Stimulated activated CD8-positive, alpha-beta memory T cell treated with anti-CD3 and anti-CD28 coated beads, Interleukin-4, amount 100 ng/mL, for 1 hour (primary cell): ENCODE measurements at places on chromosomes 5 and 9.

GRCh38 chr5:146041180-146041789 is 64.1 kb downstream of the PLAC8L1 start:
- DNase-seq, result no peak

DNA sequence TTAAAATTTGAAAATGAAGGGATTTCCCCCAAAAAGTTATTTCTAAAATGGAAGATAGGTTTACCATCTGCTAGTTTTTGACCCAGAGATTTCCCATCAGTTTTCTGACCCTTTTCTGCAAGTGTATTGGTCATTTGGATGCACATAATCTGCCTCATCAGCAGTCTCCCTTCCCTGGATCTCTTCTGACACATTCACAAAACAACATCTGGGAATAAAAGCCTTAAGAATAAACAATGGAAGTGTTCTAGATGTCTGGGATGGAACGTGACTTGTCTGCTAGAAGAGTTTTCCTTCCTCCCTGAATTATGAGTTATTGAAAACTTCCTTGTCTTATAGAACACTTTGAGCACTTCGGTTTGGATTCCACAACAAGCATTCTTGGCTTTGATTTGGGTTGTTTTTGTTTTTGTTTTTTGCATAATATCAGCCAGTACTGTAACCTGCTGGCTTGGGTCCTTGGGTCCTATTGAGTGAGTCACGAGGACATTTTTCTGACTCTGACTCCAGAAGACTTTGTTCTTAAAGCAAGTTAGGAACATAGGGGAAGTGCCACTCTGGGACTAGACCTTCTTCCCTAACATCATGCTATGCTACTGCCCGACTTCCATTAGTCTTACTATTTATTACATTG is 18.2 kb upstream of the ESM1 start:
- no peak for DNase-seq

DNA sequence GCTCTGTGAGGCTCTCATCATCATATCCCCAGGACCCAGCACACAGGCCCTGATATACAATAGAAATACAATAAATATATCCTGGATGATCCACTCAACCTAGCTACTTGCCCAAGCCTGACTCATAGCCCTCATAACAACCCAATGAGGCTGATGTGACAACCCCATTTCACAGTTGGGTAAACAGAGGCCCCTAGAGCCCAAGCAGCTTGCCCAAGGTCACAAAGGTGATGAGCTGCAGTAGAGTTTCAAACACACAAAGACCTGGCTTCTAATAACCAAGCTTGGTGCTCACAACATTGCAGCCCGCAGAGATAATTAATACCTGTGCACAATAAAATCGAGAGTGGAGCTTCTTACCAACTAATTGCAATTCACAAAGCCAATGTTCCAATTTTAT is 3.2 kb upstream of the AKNA start:
- no peak for DNase-seq

- DNase-seq, result no peak
Observed at GRCh38 chr5:151156507-151157420, 815 bp downstream of the ANXA6 start.

DNA sequence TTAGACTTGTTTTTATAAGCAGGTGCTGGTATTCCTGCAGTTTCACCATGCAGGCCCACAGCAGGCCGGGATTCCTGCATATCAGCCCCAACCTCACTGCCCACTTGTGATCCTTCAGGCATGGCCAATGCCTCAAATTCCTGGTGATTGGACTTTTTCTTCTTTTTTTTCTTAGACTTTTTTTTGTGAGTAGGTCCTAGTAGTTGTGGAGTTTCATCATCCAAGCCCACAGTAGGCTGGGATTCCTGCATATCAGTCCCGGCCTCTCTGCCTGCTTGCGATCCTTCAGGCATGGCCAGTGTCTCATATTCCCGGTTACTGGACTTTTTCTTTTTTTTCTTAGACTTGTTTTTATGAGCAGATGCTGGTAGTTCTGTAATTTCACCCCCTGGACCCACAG is 4.8 kb downstream of the TTF1 start:
- no peak for DNase-seq

DNA sequence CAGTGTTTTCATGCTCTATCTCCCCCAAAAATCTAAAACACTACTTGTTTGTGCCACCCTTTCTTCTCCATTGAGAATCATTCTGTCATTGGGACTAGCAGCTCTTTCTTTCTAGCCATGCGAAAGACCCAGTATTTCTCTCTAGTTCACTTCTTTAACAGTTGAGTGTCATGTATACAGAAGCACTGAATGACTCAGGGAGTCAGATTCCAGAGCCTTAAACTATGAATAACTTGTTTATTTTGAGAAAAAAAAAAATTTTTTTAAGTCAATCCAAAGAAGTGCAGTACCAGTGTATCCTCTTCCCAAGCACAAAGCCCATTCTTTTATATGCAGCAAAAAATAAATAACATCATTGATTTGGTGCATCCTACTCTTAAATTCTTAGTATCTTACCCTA is 415.4 kb upstream of the GRAMD2B start:
- no peak for DNase-seq

DNA sequence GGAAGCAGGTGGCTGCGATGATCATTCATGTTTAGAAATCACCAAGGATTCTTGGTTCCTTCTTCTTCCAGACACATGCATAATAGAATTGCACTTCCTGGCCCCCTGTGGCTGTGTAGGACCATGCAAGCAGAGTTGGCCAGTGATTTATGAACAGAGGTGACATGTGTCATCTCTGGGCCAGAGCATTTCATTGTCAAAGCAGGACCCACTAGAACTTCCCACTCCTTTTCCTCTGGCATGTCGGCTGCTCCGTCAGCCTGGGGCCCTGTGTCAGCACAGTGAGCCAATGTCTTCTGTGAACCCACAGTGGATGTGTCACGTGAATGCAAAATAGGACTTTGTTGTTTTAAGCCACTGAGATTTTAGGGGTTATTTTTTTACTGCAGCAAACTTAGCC is 59.2 kb downstream of the HSD17B3 start:
- DNase-seq, result no peak

DNA sequence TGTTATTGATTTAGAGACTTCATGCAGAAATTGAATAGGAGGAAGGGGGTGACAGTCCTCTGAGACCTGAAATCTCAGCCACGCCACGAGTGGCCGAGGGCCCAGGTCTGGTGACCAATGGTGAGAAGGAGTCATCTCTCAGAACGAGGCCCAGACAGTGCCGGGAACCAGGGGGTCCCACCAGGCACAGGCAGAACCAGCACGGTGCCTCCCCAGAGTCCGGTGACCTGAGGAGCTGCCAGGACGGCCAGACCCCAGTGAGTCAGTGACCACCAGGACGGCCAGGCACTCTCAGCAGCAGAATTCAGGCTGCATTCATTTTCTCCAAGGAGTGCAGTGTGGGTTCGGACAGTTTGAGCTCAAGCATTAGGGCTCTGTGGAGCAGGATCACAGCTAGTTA is 43.8 kb upstream of the NKD2 start:
- no peak for DNase-seq

- no peak for DNase-seq
Observed at GRCh38 chr5:7396713-7397454, 946 bp downstream of the ADCY2 start.

GRCh38 chr5:80216753-80217596 is 38.9 kb downstream of the SERINC5 start:
- no peak for DNase-seq

GRCh38 chr5:54807421-54807820 is 178.0 kb downstream of the ESM1 start:
- no peak for DNase-seq

DNA sequence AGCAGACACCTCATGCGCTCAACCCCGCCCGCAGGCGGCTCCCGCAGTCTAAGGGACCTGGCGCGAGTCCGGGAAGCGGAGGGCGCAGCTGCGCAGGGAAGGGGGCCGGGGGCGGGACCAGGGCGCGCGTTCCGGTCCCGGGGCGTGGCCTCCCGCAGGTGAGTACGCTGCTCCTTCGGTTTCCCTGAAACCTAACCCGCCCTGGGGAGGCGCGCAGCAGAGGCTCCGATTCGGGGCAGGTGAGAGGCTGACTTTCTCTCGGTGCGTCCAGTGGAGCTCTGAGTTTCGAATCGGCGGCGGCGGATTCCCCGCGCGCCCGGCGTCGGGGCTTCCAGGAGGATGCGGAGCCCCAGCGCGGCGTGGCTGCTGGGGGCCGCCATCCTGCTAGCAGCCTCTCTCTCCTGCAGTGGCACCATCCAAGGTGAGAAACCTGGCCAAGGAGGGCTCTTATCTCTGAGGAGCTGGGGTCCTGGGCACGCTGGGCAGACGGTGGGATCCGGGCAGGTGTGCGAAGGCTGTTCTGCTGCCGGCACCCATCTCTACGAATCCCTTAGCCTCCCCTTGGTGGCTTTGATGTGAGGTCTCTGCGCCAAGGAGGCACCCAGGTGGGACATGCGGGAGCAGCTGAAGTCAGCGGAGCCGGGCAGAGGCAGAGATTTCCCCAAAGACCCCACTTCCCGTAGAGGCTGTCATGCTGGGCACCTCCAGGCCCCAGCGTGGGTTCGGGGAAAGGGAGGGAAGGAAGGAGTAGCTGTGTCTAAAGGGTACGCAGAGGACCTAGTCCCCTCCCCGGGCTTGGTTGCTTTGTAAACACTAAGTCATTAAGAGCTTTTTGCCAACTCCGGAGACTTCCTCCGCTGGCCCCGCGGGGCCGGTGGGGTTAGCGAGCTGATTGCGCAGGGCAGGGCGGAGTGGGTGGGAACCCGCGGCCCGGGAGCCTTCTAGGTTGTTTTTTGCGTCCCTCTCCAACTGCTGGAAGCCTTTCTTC is at the start of gene F2RL1:
TSS of gene F2RL1 (plus strand) at position 187 of the 988 bp plus-strand sequence. CDS start at position 340, 153 bp downstream.
- no peak for DNase-seq

DNA sequence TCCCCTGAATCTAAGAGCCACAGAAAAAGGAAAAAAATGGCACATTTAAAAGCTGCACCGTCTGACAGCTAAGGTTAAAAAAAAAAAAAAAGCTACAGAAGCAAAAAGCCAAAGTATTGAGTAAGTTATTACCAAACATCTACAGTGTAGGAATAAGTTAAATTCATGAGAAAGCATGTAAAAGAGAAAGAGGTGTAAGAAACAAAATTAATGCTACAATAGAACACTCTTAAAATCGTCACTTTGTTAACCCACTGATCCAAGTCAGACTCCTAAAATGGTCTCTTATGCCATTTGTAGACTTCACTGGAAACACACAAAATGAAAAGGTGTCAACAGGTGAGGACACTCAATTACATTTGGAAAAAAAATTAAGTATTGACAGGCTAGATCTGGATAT is 120.2 kb downstream of the SSBP2 start:
- DNase-seq, result no peak

DNA sequence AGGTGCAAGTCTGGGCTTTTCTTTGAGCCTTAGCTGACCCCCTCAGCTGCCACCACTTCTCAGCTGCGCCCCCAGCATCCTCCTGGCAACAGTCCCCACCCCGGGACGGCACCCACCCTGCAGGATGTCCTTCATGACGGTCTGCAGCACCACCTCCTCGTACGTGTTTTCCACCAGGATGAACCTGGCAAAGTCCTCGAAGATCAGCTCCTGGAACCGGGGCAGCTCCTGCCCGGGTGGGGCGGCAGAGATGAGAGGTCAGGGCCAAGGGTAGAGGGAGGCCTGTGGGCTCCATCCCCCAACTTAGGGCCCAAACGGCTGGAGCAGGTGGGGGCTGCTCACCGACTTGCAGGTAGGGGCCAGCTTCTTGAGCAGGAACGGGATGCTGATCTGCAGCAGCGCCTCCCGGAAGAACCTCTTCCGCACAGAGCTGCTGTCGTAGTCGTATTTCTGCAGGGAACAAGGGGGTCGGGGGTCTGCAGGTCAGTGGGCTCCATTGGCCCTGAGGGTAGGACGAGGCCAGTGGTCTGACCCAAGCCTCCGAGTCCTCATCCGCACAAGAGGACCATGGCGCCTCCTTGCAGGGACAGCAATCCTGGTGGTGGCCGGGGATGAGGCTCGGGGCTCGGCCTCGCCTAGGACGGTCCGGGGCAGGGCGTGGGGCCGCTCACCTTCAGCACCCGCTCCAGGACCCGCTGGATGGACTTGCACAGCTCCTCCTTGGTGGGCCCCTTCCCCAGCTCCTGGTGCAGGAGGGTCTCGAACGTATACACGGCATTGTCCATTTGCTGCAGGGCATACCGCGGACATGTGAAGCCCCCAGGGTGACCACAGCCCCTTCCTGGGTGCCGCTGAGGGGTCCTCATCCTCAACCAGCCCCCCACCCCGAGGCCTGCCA is 56.7 kb downstream of the LRSAM1 start:
- no peak for DNase-seq

DNA sequence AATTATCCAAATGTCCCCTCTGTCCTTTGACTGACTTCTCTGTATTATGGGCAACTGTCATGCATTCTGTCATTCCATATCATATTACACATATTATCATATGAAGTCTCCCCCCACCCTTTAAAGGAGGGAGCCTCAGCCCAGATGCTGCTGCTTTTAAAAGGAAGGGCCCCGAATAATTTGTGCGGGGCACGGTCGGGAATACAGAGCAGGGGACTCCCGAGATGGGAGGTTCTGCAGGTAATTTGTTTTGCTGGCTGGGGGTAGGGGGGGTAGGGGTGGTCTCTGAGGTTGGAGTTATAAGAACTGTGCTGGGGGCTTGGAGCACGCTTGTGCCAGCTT is 10.1 kb upstream of the LHX2 start:
- DNase-seq, result no peak

DNA sequence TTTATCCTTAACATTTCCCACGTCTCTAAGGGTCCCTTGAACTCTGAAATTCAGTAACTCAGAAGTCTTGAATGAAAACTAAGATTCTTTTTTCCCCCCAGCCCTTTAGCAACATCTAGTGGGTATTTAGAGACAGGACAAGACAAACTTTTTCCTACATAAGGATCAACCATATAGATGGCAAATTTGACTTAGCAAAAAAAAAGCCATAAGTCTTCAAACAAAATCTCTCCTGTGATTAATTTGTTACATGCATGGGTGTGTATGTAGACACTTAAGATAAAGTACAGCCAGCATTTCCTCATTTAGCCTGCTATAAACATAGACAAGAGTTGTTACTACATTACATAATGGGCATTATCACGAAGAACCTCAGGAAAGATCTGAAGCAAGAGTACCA is 29.1 kb upstream of the ANKRD31 start:
- no peak for DNase-seq

GRCh38 chr9:76743931-76744330 is 20.3 kb upstream of the PCA3 start:
- DNase-seq, result no peak

DNA sequence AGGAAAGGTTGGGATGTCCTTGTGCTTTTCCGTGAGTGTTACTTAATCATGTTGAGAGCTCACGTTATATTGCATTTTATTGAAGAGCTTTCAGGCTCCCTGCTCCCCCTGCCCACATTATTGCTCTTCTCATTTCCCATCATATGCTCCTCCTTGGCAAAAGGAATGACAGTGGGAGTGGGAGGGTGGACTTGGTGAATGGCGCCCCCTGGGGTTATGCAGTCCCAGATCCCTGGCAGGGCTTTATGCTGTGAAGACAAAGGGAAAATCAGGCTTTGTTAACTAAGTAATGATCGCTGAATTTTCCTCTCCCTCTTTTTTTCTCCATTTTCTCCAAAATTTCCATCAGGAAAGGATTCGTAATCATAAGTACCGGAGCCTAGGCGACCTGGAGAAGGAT is 166.6 kb downstream of the SMARCA2 start:
- DNase-seq, result no peak
